Panc1 (cell line): ENCODE measurements at places on chromosomes 3 and 15. TPM values are rescaled to one million over a fixed set of nuclear protein-coding genes. Genes with fewer than 3 reads are reported as not detected.
A peak's percentile ranks its signal among the peaks of the same experiment; 100 is the strongest.

GTPBP8 gene
- 16.3 TPM for total RNA-seq

DNA sequence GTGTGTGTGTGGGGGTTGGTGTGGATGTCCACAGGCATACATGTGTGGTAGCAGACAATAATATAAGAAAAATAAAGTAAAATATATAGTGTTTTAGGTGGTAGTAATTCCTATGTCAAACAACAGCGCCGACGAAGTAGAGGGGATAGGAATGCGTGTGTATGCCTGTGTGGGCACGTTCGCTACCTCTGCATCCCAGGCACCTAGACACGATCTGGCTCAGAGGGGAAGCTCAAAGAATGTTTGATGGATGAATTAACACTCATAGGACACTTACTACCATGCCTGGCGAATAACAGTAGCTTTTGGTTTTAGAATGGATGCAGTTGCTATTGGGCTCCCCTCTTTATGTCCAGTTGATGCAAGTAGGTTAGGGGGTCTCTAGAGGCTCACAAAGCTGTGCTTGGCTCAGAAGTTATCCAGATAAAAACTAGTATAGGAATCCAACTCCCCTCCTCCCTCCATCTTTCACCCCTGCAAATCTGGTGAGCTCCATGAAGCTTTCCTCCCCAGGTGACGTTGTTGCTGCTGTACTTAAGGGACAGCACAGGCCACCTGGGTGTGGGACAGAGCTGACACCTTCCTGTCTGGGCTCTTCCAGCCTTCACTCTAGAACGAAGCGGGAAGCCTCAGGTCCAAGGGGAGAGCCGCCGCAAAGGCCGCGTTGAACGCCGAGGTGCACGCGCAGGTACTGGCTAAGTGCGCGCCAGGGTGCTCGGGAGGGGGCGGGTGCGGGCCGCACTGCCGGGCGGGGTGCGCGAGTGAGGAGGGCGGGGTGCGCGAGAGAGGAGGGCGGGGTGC is 192.6 kb upstream of the LYSMD4 start:
- H3K27ac ChIP-seq: no peak overlapping the region
- no peak for DNase-seq
- peaks cover 16% of the 10 kb centered on the region for H3K27me3 ChIP-seq
- no peaks in the 10 kb centered on the region for H3K36me3 ChIP-seq
- H3K4me1 ChIP-seq: peaks cover 3% of the 10 kb centered on the region; the same call in 1 of the 2 replicates
- peak overlapping the region; percentile 57 for H3K4me3 ChIP-seq

GOLGA6B gene
- not detected for total RNA-seq

GRCh38 chr3:60755094-60755493 is 496.2 kb downstream of the FHIT start:
- no peaks in the 10 kb centered on the region for H3K27me3 ChIP-seq
- no peak overlapping the region for H3K27ac ChIP-seq
- DNase-seq: no peak
- H3K4me1 ChIP-seq: no peaks in the 10 kb centered on the region
- no peak overlapping the region for H3K4me3 ChIP-seq

GRCh38 chr3:53081318-53081717 is 35.4 kb upstream of the SFMBT1 start:
- DNase-seq: no peak
- H3K27me3 ChIP-seq: no peaks in the 10 kb centered on the region
- H3K4me1 ChIP-seq: no peaks in the 10 kb centered on the region
- no peak overlapping the region for H3K27ac ChIP-seq
- no peak overlapping the region for H3K4me3 ChIP-seq

GRCh38 chr3:172229462-172229861 is 190.1 kb downstream of the FNDC3B start:
- DNase-seq: no peak
- no peaks in the 10 kb centered on the region; the same call in 1 of the 2 replicates for H3K36me3 ChIP-seq
- H3K27ac ChIP-seq: no peak overlapping the region
- H3K4me3 ChIP-seq: no peak overlapping the region
- peaks cover 19% of the 10 kb centered on the region for H3K4me1 ChIP-seq
- no peaks in the 10 kb centered on the region for H3K27me3 ChIP-seq

CCDC12 gene
- 35.5 TPM for total RNA-seq

MORF4L1 gene
- total RNA-seq: 360 TPM

DNA sequence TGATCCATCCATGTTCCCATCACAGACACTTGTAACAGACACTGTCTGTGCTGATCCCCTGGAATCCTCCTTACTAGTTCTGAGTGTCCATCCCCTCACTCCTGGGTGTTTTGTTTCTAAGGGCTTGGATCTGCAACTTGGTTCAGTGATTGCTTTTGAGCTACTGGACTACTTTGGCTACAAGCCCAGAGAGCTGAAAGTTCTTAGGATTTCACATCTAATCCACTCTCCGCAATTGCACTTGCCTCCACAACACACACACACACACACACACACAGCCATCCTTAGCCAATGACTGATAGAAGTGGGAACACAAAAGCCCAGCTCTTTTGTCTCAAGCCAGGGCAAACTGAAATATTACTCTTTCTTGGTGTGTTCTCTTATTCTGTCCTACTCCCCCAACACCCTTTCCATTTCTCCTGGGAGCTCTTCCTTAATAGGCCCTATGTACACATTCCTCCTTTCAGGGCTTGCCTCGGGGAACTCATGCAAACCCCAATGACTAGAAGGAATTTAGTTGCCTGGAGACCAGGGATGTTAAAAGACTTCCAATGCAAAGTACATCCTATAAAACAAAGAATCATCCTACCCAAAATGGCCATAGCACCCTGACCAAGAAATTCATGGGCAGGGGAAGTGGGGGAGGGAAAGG is 206.1 kb upstream of the UBE2E2 start:
- no peaks in the 10 kb centered on the region for H3K4me1 ChIP-seq
- H3K36me3 ChIP-seq: no peaks in the 10 kb centered on the region
- no peak overlapping the region for H3K27ac ChIP-seq
- no peak overlapping the region for H3K4me3 ChIP-seq
- no peaks in the 10 kb centered on the region for H3K27me3 ChIP-seq

DNA sequence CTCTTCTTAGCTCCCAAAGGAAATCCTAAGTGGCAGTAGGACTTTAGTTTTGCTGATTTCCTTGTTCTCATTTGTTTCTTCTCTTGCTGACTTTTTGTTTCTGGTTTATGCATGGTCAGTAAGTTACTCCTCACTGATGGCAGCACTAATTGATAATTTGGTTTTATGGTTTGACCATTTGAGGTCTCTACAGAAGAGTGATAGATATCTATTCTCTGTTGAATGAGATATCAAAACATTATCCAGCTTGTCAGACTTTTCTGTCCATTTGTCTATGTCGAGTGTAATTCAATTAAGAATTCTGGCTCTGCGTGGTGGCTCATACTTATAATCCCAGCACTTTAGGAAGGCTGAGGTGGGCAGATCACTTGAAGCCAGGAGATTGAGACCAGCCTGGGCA is 84.5 kb upstream of the PLXND1 start:
- H3K27ac ChIP-seq: no peak overlapping the region
- peaks cover 10% of the 10 kb centered on the region for H3K4me1 ChIP-seq
- DNase-seq: no peak
- H3K4me3 ChIP-seq: no peak overlapping the region

GRCh38 chr3:49236226-49236625 is 40.8 kb downstream of the C3orf62 start:
- H3K4me1 ChIP-seq: no peaks in the 10 kb centered on the region
- no peaks in the 10 kb centered on the region for H3K27me3 ChIP-seq
- H3K36me3 ChIP-seq: no peaks in the 10 kb centered on the region
- no peak overlapping the region for H3K27ac ChIP-seq

FILIP1L gene
- total RNA-seq: 3.2 TPM

GRCh38 chr3:194119831-194120590 is 15.9 kb upstream of the HES1 start:
- H3K4me3 ChIP-seq: no peak overlapping the region
- no peak for DNase-seq
- H3K27me3 ChIP-seq: no peaks in the 10 kb centered on the region
- no peaks in the 10 kb centered on the region for H3K36me3 ChIP-seq

DNA sequence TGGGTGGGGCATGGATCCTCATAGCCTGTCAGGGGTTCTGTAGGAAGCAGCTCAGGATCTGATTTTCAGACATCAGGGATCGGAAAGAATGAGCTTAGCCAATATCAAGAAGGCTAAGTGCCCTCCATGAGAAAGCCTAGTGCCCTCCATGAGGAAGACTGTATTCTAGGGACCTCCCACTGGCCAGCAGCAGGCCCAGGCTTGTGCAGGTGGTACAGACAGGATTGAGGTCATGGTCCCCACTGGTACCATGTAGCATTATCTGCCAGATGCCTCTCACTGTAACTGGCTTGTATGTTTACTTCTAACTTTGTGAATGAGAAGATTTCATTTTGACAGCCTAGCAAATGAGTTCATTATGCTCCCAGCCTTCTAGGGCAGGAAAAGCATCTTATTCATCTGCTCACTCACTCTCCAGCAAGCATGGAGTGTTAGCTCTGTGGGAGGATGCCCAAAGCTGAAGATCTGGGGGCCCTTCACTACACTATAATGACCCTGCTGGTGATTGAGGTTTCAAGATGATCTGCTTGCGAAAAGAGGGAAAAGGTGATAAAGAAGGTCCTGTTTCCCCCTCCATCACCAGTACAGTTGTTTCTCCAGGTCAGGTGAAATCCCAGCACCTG is 7.5 kb downstream of the EPHB1 start:
- no peak overlapping the region for H3K4me3 ChIP-seq
- H3K27me3 ChIP-seq: peaks cover 15% of the 10 kb centered on the region; the same call in 1 of the 2 replicates
- no peaks in the 10 kb centered on the region for H3K4me1 ChIP-seq
- H3K36me3 ChIP-seq: no peaks in the 10 kb centered on the region
- no peak for DNase-seq

GOLGA6D gene
- not detected for total RNA-seq

TNNC1 gene
- 5.2 TPM for total RNA-seq

DNA sequence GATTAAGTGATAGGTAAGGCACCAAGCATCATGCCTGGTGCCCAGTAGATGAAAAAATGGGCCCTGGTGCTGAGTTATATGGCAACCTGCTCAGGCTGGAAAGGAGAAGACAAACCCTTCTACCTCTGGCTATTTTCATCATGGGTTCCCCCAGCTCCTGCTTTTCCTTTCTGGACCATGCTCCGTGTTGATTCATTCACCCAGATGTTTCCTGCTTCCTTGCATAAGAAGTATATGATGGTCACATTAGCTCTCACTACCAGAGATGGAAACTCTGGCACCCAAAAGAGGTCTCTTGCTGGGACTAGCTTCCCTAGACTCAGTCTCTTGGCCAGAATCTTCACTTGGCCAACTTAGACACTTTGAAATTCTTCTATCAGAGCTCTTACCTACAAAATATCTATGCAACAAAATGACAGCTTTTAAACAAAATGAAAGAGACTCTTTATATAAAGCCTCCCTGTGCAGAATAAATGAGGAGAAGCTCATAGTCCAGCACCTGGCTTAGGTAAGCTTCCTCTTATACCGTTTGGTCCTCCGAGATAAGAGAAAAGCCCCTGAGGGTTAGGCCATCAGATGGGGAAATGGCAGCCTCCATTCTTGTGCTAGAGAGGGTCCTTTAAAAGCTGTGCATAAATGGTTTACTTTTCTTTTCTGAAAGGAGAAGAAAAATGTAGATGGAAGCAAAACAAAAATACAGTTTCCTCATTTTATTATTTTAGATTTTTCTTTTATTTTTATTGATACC is 46.8 kb upstream of the MCF2L2 start:
- H3K27ac ChIP-seq: no peak overlapping the region
- H3K27me3 ChIP-seq: peaks cover 6% of the 10 kb centered on the region; the same call in 1 of the 2 replicates
- no peaks in the 10 kb centered on the region for H3K4me1 ChIP-seq
- DNase-seq: no peak
- H3K36me3 ChIP-seq: no peaks in the 10 kb centered on the region
- no peak overlapping the region for H3K4me3 ChIP-seq

GRCh38 chr3:160874736-160875135 is 118.7 kb downstream of the PPM1L start:
- H3K4me3 ChIP-seq: no peak overlapping the region
- peaks cover 5% of the 10 kb centered on the region for H3K4me1 ChIP-seq
- no peak for DNase-seq
- no peak overlapping the region for H3K27ac ChIP-seq

DNA sequence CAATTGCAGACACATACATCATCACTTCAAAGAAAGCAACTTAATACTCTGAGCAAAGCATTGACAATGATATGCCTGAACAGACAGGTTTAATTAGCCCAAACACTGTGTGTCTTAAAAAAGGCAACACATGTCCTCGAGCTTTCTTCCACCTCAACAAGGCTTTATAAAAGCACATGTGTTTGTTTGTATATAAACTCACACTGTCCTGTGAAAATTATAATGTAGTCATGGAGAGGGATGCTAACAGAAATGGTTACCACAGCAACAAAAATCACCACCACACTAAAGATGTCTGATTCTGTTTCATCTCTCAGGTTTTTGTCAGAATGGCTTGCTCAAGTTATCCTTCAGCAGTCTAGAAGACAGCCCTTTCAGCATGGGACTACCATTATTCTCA is 314.7 kb downstream of the MAGI1 start:
- no peaks in the 10 kb centered on the region for H3K4me1 ChIP-seq
- no peaks in the 10 kb centered on the region for H3K27me3 ChIP-seq
- H3K36me3 ChIP-seq: no peaks in the 10 kb centered on the region
- H3K4me3 ChIP-seq: no peak overlapping the region

GRCh38 chr3:119690043-119690656 is 12.7 kb upstream of the CFAP91 start:
- H3K36me3 ChIP-seq: no peaks in the 10 kb centered on the region
- H3K4me3 ChIP-seq: no peak overlapping the region
- H3K4me1 ChIP-seq: no peaks in the 10 kb centered on the region
- no peak for DNase-seq
- no peak overlapping the region for H3K27ac ChIP-seq
- peaks cover 5% of the 10 kb centered on the region; the same call in 1 of the 2 replicates for H3K27me3 ChIP-seq

- H3K4me1 ChIP-seq: no peaks in the 10 kb centered on the region; the same call in 1 of the 2 replicates
- no peaks in the 10 kb centered on the region for H3K27me3 ChIP-seq
- H3K4me3 ChIP-seq: no peak overlapping the region
- no peak overlapping the region for H3K27ac ChIP-seq
- DNase-seq: peak; percentile 7
- H3K36me3 ChIP-seq: peaks cover 7% of the 10 kb centered on the region; the same call in 1 of the 2 replicates
These were observed 5.2 kb upstream of the EBLN2 start for GRCh38 chr3:73056014-73056844.

GRCh38 chr3:100440895-100441294 is 39.6 kb downstream of the LNP1 start:
- no peak overlapping the region for H3K27ac ChIP-seq
- no peaks in the 10 kb centered on the region for H3K36me3 ChIP-seq
- H3K4me3 ChIP-seq: no peak overlapping the region
- H3K4me1 ChIP-seq: no peaks in the 10 kb centered on the region

GRCh38 chr3:186152361-186152798 is 43.5 kb upstream of the ETV5 start:
- H3K4me1 ChIP-seq: no peaks in the 10 kb centered on the region
- H3K27ac ChIP-seq: no peak overlapping the region
- no peak for DNase-seq

ATP13A4 gene
- not detected for total RNA-seq

DNA sequence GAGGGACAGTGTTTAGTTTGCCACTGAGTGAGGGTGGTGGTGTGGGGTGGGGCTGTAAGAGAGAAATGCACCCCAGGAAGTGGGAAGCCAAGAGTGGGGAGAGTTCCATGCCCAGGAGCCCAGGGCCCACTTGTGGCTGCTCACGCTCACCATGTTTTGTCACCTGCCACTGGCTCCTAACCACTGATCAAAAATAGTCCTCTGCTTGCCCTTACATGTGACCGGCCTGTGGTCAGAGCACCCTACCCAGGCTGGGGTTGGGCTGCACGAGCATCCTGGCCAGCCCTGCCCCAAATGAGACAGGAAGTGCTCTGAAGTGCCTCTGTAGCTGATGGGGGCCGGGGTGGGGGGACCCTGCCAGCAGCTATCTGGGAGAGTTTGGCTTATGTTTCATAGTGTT is 216.3 kb downstream of the RPLP1 start:
- H3K27ac ChIP-seq: no peak overlapping the region
- no peaks in the 10 kb centered on the region for H3K4me1 ChIP-seq
- H3K4me3 ChIP-seq: no peak overlapping the region
- H3K27me3 ChIP-seq: no peaks in the 10 kb centered on the region

ASB14 gene
- total RNA-seq: not detected

OXTR gene
- total RNA-seq: 2.7 TPM

CYP1A2 gene
- not detected for total RNA-seq
